ENCODE measurements at places on chromosomes 5 and 9.

- no peak for DNase-seq
These were observed 182.5 kb upstream of the NR3C1 start for GRCh38 chr5:143585970-143586369.

DNA sequence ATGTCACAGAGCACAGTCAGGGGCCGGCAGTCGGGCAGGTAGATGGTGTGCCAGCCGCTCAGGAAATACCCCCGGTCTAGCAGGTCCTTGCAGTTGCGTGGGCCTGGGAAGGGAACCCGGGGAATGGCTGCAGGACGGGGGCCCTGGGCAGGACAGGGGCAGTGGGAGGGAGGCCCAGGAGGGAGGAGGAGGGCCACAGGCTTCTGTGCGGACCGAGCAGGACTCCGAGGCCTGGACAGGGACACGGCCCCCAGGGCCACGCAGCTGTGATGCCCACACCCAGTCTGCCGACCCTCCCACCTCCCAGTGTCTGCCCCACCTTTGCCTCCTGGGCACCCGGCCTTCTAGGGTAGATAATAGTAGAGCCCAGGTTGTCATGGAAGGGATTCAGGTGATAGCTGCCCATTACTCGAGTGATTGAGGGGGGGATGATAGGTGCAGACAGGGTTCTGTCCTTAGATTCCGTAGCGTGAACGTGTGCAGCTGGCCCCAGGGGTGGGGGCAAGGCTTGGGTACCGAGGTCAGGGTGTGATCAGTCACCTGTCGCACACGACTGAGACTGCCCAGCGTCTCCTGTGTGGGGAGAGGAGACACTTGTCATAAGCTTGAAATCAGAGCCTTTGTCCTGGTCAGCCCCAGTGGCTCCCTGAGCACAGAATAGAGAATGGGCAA, 4.5 kb downstream of the FCN1 start:
- DNase-seq, result no peak

GRCh38 chr5:142977363-142978051, 207.3 kb downstream of the ARHGAP26 start:
- peak; percentile 67 for DNase-seq

DNA sequence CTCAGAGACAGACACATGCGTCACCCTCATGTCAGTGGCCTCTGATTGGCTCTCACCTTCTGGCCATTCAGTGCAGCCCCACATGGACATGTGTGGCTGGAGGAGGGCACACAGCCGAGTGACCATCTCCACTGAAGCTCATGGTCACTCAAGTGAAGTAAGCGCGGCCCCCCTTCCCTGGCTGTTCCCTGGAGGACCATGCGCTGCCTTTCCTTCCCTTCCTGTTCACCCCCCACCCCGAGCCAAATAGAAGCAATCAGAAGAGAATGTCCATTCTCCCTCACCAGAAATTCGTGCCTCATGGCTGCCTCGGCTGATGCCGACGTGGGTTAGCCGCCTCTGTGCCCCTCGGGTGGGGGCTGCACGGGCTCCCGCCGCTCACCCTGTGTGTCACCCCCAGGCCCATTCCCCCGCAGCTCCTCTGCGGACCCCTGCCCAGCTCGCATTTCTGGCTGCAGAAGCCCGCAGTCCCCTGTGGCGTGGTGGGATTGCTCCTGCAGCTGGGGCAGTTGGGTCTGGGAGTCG, 12.5 kb upstream of the COL5A1 start:
- DNase-seq, result no peak

GRCh38 chr5:33166948-33167347, 273.8 kb upstream of the TARS1 start:
- no peak for DNase-seq

DNA sequence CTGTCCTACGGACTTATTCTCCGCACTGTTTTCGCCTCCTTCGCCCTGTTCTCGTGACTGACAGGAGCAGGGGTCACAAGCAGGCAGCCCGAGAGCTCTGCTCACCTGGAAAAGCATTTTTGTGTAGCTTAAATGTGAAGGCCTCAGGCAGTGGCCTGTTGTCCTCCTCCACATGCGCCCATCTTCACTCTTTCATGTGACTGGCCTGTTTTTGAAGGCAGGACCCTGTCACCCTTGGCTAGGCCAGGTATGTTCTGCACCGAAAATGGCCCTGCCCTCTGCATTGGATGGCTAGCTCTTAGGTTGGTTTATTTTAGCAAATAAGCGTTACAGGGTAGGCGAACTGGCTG, 614 bp upstream of the CPLANE1 start:
- no peak for DNase-seq

DNA sequence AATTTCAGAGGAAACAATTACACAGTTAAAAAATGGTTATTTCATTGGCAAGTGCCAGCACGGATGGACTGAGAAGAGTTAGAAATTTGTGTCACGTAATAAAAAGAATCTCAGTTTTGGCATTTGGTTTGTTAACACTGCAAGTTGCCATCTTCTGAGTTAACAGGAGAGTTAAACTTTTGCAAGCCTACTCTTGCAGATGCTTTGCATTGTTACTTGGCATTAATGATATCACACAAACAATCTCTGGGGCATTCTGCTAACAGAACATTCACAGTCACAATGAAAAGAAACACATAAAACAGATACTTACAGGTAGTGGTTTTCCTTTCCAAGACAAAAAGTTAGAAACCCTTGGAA, 647 bp downstream of the FREM1 start:
- DNase-seq, result no peak

DNA sequence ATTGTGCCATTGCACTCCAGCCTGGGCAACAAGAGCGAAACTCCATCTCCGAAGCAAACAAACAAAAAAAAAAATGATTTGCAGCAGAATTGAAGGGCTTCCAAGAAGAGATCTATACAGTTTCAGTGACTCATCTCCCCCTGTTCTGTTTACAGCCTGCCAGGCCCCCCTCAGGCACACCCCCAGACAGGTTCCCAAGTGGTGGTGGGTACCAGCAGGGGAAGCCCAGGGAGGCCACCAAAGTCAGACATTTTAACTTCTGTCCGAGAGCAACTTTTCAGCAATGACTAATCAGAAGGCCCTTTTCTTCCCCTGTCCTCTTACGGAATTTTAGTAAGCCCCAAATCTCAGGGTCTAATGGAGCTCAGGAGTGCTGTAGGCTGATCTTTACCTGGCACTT, 98.7 kb downstream of the PAX5 start:
- no peak for DNase-seq

GRCh38 chr5:179769796-179770195, 24.0 kb upstream of the LTC4S start:
- DNase-seq, result no peak

- DNase-seq, result no peak
These were observed 149.3 kb upstream of the COL5A1 start for GRCh38 chr9:134492281-134492691.

DNA sequence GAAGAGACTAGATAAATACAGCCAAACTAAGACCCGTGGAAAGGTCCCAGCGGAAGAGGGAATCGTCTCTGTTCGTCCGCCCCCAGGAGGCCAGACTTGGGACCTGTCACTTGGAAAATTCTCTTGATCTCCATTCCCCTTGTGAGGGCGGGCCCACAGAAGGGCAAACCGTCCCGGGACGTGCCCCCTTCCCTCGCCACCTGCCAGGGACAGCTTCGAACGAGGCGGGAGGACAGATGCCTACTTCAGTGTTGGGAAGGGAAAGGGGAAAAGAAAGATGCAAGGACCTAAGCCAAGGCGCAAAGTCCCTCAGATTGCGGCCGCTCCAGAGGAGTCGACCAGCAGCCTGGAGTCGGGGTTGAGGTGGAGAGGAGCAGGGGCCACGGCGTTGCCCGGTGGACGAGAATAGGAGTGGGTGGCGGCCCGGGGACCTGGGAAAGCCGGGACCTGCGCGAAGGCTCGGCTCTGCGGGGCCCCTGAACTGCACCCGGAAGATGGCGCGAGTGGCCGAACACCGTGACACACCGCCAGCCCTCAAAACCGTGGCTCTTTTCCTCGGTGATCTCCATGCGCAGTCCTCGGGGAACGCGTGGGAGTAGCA, 4.4 kb upstream of the EBF1 start:
- no peak for DNase-seq

- no peak for DNase-seq
These were observed 17.7 kb downstream of the CAVIN4 start for GRCh38 chr9:100595391-100596199.

DNA sequence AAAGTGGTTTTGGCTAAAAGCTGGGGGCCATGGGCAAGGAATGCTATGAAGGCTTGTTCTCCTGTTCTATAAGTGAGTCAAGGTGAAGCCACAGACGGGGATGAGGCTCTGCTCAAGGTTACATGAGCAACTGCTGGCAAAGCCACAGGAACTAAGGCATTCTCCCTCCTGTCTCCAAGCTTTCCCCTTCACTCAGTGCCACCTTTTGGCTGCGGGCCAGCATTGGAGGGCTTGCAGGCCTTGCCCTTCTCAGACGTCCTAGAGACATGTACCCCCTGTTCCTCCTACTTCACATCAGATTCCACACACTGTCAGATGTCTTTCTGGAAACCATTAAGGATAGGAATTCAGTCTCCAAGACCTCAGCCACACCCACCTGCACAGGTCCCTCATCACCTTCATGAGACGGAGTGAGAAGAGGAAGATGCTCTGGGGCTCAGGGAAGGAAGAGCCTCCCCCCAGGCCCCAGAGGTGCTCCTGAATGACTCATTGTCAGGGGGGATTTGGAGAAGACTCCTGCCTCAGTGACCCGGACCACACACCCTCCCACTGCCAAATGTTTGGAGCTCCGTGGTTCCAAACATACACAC, 20.5 kb upstream of the MEIKIN start:
- no peak for DNase-seq

GRCh38 chr5:133116601-133117000, 64.8 kb downstream of the HSPA4 start:
- no peak for DNase-seq

- no peak for DNase-seq
These were observed 571.9 kb upstream of the FTMT start for GRCh38 chr5:121279801-121280200.

GRCh38 chr5:170937072-170937471, 75.3 kb downstream of the RANBP17 start:
- no peak for DNase-seq

DNA sequence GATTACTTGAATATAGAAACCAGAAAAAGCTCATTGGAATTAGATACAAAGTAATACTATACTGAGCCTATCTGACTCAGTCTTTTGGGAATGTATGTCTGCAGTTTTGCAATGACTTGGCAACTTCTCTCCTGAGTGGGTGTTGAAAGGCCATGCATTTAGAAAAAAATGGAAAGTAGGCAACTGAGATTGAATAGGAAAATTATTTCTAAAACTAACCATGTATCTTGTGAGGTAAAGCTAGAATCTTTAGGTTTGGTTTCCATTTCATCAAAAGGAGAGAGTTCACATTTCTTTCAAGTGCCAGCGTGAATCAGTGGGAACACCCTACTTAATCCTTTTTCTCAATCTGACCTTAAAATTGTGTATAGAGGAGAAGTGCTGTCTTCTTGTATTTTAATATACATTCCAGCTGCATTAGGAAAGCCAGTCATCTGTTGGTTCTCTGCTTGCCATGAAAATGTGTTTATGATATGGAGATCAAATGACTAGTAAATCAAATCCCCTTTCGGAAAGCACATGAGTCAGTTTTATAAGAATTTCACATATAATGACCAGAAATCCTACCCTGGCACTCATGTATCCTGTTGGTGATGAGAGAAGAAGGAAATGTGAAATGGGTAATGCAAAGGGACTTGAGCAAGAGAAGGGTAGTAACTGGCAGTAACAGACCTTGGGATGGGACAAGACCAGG, 30.4 kb downstream of the NFX1 start:
- DNase-seq, result no peak

Data from CD4-positive, alpha-beta T cell treated with Interferon gamma for 1 hour (primary cell).